ENCODE measurements at places on chromosomes 3 and 15. TPM values are rescaled to one million over a fixed set of nuclear protein-coding genes. Genes with fewer than 3 reads are reported as not detected.

CHRM5 gene
- total RNA-seq = not detected

DNA sequence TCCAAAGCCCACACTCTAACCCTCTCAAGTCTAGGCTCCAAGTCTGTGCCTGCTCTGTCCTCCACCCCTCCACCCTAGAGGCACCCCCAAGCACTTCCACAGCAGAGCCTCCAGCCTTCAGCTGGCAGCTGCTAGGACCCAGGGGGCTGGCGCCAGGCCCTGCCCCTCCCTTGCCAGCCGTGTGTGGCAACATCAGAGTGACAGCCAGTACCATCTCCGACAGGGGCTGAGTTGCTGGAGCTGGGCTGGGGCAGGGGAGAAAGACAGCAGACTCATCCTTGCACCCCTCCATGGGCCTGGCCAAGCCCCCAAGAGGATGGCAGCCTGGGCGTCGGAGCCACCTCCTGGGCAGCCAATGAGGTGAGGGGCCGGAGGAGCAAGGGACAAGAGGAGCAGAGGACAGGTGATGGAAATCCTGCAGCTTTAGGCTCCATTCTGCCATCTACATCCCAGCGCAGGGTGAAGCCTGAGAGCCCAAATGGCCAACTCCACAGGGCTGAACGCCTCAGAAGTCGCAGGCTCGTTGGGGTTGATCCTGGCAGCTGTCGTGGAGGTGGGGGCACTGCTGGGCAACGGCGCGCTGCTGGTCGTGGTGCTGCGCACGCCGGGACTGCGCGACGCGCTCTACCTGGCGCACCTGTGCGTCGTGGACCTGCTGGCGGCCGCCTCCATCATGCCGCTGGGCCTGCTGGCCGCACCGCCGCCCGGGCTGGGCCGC, at the start of gene GPR62:
TSS of gene GPR62 (plus strand) at position 207 of the 718 bp plus-strand sequence. CDS start at position 479, 272 bp downstream.
- no peak for DNase-seq
- H3K4me3 ChIP-seq = peak within 1 kb of the TSS; percentile 5
- peaks cover 13% of the 10 kb centered on the region for H3K27me3 ChIP-seq

FGF7 gene
- not detected for total RNA-seq

MAGI1 gene
- 47.7 TPM for total RNA-seq

- no peaks in the 10 kb centered on the region for H3K27me3 ChIP-seq
- H3K27ac ChIP-seq = peak overlapping the region; percentile 13
- peak; percentile 77 for DNase-seq
- H3K36me3 ChIP-seq = no peaks in the 10 kb centered on the region
- H3K4me3 ChIP-seq = no peak overlapping the region
- H3K4me1 ChIP-seq = peaks cover 21% of the 10 kb centered on the region
Observed at GRCh38 chr15:38050529-38051448, 116.3 kb downstream of the TMCO5A start.

DNA sequence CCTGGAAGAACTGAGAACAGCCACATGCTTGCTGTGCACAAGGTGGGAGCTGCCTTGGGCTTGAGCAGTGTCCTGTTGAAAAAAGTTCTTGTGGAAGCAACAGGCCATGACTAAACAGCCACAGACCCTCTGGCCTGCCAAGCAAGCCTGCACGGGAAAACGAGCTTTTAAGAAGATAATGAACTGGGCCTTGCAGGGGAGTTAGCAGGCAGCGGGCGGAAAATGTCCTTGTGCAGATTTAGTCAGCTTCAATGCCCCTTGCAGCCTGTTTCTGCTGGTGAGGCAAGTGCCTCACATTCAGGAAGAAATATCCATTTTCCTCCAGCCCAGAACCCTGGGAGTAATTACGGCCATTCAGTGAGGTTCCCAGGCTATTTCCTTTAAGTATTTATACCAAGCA, 126.2 kb upstream of the KLHL25 start:
- no peak for DNase-seq
- H3K4me3 ChIP-seq = no peak overlapping the region
- no peaks in the 10 kb centered on the region for H3K4me1 ChIP-seq
- no peaks in the 10 kb centered on the region for H3K27me3 ChIP-seq

DNA sequence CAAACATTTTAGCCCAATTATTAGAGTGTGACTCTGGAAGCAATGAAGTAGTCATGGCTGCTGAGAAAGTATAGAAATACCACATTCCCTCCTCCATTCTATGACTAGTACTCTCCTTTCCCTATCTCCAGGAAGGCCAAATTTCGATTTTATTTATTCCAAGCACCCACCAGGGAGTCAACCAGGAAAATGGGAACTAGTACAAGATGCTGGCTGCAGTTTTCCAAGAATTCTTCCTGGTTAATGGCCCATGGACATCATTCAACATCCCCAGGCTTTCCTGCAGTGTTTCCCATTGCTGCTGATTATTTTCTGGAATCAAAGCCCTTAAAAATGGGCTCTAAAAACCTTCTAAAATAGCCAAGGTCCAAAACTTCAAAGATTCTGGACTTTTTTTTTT, 247.9 kb upstream of the STT3B start:
- H3K27me3 ChIP-seq = no peaks in the 10 kb centered on the region
- H3K4me1 ChIP-seq = peaks cover 13% of the 10 kb centered on the region
- H3K4me3 ChIP-seq = no peak overlapping the region

- no peaks in the 10 kb centered on the region for H3K27me3 ChIP-seq
- peaks cover 49% of the 10 kb centered on the region for H3K4me1 ChIP-seq
- H3K36me3 ChIP-seq = no peaks in the 10 kb centered on the region
- DNase-seq = no peak
- no peak overlapping the region for H3K4me3 ChIP-seq
Observed at GRCh38 chr15:56980473-56980872, 62.0 kb downstream of the TCF12 start.

DNA sequence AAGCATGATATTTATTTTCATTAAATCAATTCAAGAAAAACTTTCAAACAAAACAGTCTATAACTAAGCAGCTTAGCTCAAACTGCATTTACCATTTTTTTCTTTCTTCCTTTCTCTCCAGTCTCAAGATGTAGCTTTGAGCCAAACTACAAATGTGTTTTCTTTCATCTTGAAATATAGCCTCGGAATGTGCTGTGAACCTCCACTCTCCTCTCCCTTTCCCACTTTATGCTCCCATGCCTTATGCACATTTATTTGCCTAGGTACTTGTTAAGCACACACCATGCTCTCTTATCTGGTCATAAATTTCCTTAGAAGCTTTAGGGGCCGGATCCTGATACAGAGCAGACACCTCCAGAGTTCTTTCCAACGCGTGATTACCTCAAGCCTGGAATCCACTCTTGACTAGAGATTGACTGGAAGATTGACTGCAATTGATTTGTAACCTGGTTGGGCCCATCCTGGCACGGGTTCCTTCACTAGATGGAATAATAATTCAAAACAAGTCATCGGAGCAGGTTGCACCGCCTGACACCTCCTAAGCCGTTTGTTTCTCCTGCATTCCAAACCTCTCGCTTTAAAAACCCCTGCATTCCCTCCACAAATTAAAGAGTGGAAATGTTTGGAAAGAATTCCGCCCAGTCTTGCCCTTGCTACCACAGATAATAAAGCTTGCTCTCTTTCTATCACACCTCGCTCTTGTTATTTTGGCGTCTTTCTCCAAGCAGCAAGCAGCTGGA, 344.7 kb downstream of the CHL1 start:
- H3K4me1 ChIP-seq = no peaks in the 10 kb centered on the region
- H3K27me3 ChIP-seq = no peaks in the 10 kb centered on the region
- no peak for DNase-seq

LRRIQ4 gene
- total RNA-seq = not detected

- no peaks in the 10 kb centered on the region for H3K36me3 ChIP-seq
- no peak overlapping the region for H3K4me3 ChIP-seq
- H3K27me3 ChIP-seq = no peaks in the 10 kb centered on the region
- no peaks in the 10 kb centered on the region for H3K4me1 ChIP-seq
- H3K27ac ChIP-seq = no peak overlapping the region
Observed at GRCh38 chr3:23480329-23480714, 277.2 kb downstream of the UBE2E2 start.

- peaks cover 5% of the 10 kb centered on the region for H3K27me3 ChIP-seq
- H3K36me3 ChIP-seq = no peaks in the 10 kb centered on the region
- H3K4me1 ChIP-seq = no peaks in the 10 kb centered on the region
- no peak overlapping the region for H3K27ac ChIP-seq
Observed at GRCh38 chr3:187685948-187686347, 15.8 kb upstream of the SST start.

- H3K4me3 ChIP-seq = no peak overlapping the region
- H3K27ac ChIP-seq = no peak overlapping the region
- H3K36me3 ChIP-seq = no peaks in the 10 kb centered on the region
Observed at GRCh38 chr3:10185804-10186762, 21.4 kb downstream of the IRAK2 start.

HRG gene
- not detected for total RNA-seq

- H3K27me3 ChIP-seq = no peaks in the 10 kb centered on the region
- no peak overlapping the region for H3K27ac ChIP-seq
- no peak overlapping the region for H3K4me3 ChIP-seq
- peaks cover 7% of the 10 kb centered on the region for H3K4me1 ChIP-seq
Observed at GRCh38 chr15:67504056-67504455, 16.9 kb upstream of the C15orf61 start.

Measured in endothelial cell of umbilical vein (primary cell).